ENCODE measurements at places on chromosomes 6 and 20. TPM values are rescaled to one million over a fixed set of nuclear protein-coding genes. Genes with fewer than 3 reads are reported as not detected.

SYCP2L gene
- total RNA-seq = 3.2 TPM

TMEM14B gene
- 83.8 TPM for total RNA-seq

MOG gene
- total RNA-seq = 0.31 TPM

ZSCAN23 gene
- 5.3 TPM for total RNA-seq

DNA sequence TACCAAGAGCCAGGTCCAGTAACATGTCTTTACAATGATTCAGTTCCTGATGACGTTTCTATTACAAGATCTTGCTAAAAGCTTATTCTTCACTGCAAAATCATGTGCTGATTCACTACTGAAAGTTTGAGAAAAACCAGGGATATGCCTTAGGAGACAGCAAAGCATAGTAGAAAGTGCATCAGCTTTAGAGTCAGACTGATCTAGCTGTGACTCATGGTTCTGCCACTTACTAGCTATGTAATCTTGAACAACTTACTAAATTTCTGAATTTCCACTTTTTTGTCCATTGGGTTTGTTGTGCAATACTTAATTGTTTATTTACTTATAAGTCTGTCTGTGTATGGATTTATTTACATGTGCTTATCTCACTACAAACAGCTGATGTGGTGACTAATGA lies 198.5 kb upstream of the RSPO3 start:
- no peaks in the 10 kb centered on the region for H3K4me1 ChIP-seq
- no peak overlapping the region for H3K27ac ChIP-seq
- no peak overlapping the region for H3K4me3 ChIP-seq
- no peaks in the 10 kb centered on the region for H3K27me3 ChIP-seq
- no peak for DNase-seq

DNA sequence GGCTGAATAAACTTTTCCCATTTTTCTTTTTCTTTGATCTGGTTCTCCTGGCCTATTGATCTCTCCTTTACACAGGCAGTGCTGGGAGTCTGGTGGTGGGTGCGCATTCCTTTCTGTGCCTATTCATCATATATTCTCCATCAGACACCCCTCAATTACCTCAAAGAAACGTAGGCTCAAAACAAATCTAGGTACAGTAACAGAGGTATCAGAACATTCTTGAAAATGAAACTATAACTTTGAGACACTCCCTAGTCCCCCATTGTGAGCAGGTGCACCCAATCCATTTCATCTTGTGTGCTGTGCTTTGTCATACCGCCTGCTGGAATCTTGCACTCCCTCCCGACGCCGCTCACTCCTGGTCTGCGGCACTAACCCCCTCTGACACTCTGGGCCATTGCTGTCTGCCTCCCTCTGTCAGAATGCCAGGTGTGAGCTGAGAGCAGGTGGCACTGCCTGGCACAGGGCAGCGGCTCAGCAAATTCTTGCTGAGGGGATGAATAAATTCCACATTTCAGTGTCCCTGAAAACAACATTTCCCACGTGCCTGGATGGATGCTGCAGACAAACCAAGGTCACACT lies 303.4 kb upstream of the EXOC2 start:
- H3K4me1 ChIP-seq = no peaks in the 10 kb centered on the region
- H3K27me3 ChIP-seq = no peaks in the 10 kb centered on the region
- no peak for DNase-seq
- no peak overlapping the region for H3K27ac ChIP-seq

DNA sequence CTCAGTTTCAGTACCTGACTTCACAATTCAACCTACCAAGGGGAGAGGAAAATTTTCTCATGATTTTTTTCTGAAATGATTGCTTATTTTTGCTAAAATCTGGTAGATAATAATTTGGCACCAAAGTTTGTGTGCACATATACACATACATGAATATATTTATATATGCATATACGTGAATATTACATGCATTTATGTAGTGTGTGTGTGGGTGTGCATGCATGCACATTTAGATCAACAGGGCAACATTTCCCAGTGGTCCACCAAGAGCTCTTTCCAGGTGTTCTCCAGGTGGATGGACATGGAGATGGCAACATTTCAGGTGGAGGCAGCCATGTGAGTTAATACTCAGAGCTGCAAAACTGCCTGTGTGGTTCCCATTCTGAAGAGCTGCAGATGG lies 320.9 kb downstream of the SAMD5 start:
- no peak for DNase-seq
- no peak overlapping the region for H3K27ac ChIP-seq
- no peaks in the 10 kb centered on the region for H3K4me1 ChIP-seq
- H3K36me3 ChIP-seq = no peaks in the 10 kb centered on the region

GRCh38 chr20:4326195-4327065 lies 311.1 kb upstream of the RNF24 start:
- no peaks in the 10 kb centered on the region for H3K36me3 ChIP-seq
- no peak for DNase-seq
- no peaks in the 10 kb centered on the region for H3K27me3 ChIP-seq
- no peak overlapping the region for H3K4me3 ChIP-seq
- no peaks in the 10 kb centered on the region for H3K4me1 ChIP-seq

GRCh38 chr6:37251211-37251780 lies 6.3 kb upstream of the TBC1D22B start:
- no peak overlapping the region for H3K4me3 ChIP-seq
- H3K27me3 ChIP-seq = no peaks in the 10 kb centered on the region
- no peaks in the 10 kb centered on the region for H3K36me3 ChIP-seq

DNA sequence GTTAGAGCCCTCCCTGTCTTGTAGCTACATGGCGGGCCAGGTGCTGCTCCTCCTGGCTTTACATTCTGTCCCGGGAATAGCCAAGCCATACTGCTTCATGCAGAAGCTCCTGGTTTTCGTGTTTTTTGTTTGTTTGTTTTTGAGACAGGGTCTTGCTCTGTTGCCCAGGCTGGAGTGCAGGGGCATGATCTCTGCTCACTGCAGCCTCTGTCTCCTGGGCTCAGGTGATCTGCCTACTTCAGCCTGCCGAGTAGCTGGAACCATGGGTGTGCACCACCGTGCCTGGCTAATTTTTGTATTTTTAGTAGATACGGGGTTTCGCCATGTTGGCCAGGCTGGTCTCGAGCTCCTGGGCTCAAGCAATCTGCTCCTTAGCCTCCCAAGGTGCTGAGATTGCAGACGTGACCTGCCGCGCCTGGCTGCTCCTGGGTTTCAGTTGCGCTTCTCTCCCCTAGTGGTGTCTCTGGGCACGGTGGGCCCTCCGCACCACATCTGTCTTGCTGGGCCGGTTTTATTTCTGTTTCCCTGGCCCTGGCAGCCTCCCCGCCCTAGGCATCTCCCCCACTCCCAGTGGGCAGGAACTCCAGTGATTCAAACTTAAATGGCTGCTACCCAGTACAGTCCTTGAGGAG lies 12.9 kb downstream of the CDYL start:
- DNase-seq = no peak
- no peaks in the 10 kb centered on the region for H3K27me3 ChIP-seq
- H3K4me3 ChIP-seq = no peak overlapping the region
- H3K36me3 ChIP-seq = no peaks in the 10 kb centered on the region
- peaks cover 9% of the 10 kb centered on the region for H3K4me1 ChIP-seq

- no peaks in the 10 kb centered on the region for H3K36me3 ChIP-seq
- H3K4me1 ChIP-seq = no peaks in the 10 kb centered on the region
- H3K27ac ChIP-seq = no peak overlapping the region
- H3K4me3 ChIP-seq = no peak overlapping the region
- H3K27me3 ChIP-seq = no peaks in the 10 kb centered on the region
Observed at GRCh38 chr20:5065879-5066383, 53.8 kb downstream of the PCNA start.

GRCh38 chr6:161436106-161436876 lies 162.4 kb upstream of the AGPAT4 start:
- DNase-seq = no peak
- no peak overlapping the region for H3K27ac ChIP-seq
- no peaks in the 10 kb centered on the region for H3K27me3 ChIP-seq
- H3K36me3 ChIP-seq = no peaks in the 10 kb centered on the region
- H3K4me1 ChIP-seq = no peaks in the 10 kb centered on the region
- H3K4me3 ChIP-seq = no peak overlapping the region

- H3K4me3 ChIP-seq = no peak overlapping the region
- no peaks in the 10 kb centered on the region for H3K4me1 ChIP-seq
- DNase-seq = no peak
Observed at GRCh38 chr6:142501795-142502194, 200.0 kb downstream of the ADGRG6 start.
